KBM-7 (cell line): ENCODE measurements at places on chromosomes 16 and 17.

- DNase-seq = no peak
These were observed 2.5 kb downstream of the SPATA33 start for GRCh38 chr16:89660146-89660545.

- DNase-seq = no peak
These were observed 486.1 kb upstream of the SALL1 start for GRCh38 chr16:51636920-51637769.

DNA sequence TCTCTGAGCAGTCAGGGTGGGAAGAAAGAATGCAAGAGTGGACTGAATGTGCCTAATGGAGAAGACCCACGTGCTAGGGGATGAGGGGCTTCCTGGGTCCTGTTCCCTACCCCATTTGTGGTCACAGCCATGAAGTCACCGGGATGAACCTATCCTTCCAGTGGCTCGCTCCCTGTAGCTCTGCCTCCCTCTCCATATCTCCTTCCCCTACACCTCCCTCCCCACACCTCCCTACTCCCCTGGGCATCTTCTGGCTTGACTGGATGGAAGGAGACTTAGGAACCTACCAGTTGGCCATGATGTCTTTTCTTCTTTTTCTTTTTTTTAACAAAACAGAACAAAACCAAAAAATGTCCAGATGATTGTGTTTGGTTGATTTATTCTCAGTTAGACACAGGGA, 14.1 kb downstream of the IGFBP4 start:
- DNase-seq = no peak

- no peak for DNase-seq
These were observed 6.1 kb downstream of the HROB start for GRCh38 chr17:44147812-44148211.

- no peak for DNase-seq
These were observed 9.6 kb downstream of the DCTN5 start for GRCh38 chr16:23650674-23651416.

DNA sequence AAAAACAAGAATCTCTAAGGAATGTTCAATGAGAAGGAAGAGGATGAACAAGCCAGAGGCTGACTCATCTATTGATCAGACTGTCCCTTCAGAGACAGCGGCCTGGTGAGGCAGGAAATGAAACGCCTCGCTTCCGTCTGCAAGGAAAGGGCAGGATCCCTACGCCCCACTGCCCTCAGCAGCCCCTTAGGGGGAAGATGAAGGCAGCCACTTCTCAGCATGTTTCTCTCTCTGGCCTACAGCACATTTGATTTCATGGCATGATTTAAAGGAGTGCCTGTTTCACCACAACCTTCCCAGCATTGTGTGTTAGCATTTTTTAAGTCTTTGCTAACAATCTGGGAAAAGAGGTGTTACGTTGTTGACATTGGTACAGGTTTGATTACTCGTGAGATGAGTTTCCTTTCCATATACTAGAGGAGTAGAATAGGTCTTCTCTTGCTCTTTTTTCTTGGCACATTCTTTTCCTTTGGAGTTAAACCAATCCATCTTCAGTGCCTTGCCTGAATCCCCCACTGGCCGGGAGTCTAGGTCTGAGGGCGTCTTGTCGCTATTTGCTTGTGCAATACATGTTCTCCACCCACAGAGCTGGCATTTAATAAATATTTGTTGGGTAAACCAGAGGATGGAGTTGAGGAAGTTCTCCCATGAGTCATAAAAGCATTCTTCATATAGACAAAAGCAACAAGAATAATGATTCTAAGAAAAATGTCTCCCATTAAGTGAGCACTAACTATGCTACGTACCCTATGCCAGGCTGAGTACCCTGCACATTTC, 47.4 kb downstream of the RBFOX3 start:
- DNase-seq = no peak

DNA sequence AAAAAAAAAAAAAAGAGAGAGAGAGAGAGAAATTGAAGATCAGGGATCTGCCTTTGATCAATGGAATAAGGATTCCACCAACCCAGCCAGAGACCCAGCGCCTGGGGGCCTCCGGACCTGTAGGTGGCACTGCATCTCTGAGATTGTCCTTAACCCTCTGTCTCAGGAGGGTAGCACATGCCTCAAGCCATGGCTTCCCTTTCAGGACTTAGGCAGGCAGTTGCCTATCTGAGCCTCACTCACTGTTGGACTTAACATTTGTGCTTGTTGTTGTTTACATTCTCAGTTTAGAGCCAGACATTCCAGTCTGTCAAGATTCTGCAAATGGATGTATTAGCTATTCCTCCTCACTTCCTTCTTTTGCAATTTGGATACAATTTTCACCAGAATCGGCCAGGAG, 5.1 kb upstream of the SCNN1B start:
- DNase-seq = no peak

- DNase-seq = no peak
These were observed 6.9 kb upstream of the SLC13A2 start for GRCh38 chr17:28466521-28467048.

GRCh38 chr17:76148015-76148326, 6.9 kb upstream of the FOXJ1 start:
- DNase-seq = no peak

- no peak for DNase-seq
These were observed 1.4 kb upstream of the SLFN11 start for GRCh38 chr17:35374766-35375344.

DNA sequence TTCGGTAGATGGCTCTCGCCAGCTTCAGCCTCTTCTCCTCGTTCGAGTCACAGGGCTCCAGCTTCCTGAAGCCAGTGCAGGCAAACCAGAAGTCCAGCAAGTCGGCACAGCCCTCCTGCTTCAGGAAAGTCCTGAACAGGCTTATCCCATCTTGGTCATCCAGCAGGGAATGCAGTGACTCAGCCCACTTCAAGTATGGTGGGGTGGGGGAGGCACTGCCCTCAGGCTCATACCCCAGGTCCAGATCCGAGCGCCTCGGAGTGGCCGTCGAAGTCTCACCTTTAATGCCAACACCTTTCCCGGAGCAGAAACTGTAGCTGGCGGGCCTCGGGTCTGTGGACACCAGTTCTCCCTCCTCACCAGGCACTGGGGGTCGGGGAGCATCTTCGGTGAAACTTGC, 5.9 kb downstream of the AXIN1 start:
- no peak for DNase-seq

DNA sequence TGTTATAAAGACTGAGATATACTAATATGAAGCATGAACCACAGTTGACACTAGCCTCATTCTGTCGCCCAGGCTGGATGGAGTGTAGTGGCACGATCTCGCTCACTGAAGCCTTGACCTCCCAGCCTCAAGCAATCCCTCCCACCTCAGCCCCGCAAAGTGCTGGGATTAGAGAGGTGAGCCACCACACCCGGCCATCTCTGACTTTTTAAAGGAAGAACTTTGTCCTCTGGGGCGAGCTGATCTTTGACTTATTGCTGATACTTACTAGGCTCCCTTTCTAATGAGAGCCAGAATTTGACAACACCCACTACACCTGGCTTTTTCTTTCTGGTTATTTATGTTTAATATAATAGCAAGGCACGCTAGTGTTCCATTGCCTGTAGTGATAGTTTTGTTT, 57.2 kb downstream of the CLEC16A start:
- no peak for DNase-seq

GRCh38 chr16:31073142-31073969, 684 bp downstream of the ZNF668 start:
- DNase-seq = peak; percentile 91
